Muscle of leg (tissue), 16 donors: ENCODE measurements at places on chromosomes 2 and 18. TPM values are rescaled to one million over a fixed set of nuclear protein-coding genes. Genes with fewer than 3 reads are reported as not detected.

GRCh38 chr2:109644571-109645275, 30.6 kb downstream of the SOWAHC start:
- DNase-seq: peak; percentile 25

DNA sequence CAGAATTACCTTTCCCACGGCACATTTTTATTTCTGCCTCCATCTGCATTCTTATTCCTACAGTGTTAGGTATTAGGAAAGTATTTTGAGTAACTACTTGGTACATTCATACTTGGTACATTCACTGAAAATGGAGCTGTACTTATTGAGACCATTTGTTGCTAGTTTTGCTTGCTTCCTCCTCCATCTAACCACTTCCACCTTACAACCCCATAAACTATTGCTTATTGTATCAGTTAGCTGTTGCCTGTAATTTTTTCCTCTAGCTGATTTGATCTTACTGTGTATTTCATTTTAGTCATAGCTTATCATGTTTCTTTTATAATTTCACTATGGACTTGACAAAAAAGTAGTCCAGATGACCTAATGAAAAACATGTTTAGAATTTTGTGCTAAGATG, 50.7 kb downstream of the AFTPH start:
- DNase-seq: no peak

- DNase-seq: peak; percentile 33
These were observed 111.5 kb downstream of the MGAT5 start for GRCh38 chr2:134365356-134365755.

- peak; percentile 56 for DNase-seq
These were observed 25.6 kb upstream of the WIPF1 start for GRCh38 chr2:174623106-174623637.

GRCh38 chr2:79512442-79513401, at the start of gene CTNNA2:
CTNNA2 (plus strand) TSS chr2:79513051.
- DNase-seq: peak; percentile 20

DNA sequence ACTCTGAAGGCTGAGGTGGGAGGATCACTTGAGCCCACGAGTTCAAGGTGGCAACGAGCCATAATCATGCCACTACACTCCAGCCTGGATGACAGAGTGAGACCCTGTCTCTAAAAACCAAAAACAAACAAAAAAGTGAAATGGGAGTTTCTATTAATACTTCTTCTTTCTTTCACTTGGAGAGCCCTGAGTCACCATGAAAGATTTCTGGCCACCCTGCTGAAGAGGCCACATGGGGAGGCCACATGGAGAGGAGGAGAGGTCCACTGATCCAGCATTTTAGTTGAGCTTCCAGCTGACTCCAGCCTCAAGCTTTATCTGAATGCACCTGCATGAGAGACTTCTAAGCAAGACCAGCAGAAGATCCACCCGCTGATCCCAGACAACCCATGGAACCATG, 74.2 kb upstream of the LAPTM4A start:
- no peak for DNase-seq

Gene IL37
- total RNA-seq: not detected
